NCI-H1417 (cell line): ENCODE measurements at places on chromosomes 7 and 10.

DNA sequence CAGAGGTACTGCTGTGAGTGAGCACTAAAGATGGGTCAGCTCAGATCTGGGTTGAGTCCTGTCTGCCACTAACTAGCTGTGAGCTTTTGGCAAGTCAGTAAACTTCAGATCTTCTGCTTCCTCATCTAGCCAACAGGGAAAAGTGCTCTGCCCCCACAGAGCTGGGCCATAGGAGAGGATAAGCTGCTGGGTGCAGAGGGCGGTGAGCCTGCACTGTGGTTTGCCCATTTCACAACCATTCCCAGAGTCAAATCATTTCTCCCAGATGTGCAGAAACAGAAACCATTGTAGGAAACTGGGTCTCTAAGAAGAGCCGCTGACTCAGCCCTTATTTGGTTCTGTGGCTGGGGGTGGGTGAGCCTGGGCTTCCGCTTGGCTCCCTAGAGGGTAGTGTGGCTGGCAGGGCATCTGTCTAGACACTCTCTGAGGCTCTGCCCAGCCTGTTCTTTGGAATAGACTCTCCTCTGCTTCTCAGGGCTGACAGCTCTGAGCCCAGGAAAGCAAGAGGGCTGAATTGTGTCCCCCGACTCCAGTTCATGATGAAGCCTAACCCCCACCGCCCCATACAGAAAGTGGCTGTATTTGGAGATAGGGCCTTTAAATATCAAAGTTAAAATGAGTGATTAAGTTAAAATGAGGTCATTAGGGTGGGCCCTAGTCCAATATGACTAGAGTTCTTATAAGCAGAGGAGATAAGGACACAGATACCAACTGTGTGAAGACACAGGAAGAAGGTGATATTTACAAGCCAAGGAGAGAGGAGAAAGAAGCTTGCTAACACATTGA, 29.5 kb upstream of the ARHGAP22 start:
- DNase-seq = no peak

- no peak for DNase-seq
Observed at GRCh38 chr10:79049931-79050895, 18.6 kb upstream of the ZMIZ1 start.

DNA sequence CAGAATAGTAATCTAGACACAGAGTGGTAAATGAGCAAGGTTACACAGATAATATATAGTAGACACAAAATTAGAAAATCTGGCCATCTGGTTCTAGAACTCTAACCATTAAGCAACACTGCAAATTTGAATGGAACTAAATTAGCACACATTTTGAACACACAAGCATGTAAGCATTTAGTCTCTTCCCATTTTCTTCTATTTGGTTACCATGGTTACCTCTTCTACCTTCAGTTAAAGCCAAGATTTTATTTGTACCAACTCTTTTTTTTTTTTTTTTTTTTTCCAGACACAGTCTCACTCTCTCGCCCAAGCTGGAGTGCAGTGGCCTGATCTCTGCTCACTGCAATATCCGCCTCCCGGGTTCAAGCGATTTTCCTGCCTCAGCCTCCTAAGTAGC, 790.5 kb downstream of the MAGI2 start:
- no peak for DNase-seq

DNA sequence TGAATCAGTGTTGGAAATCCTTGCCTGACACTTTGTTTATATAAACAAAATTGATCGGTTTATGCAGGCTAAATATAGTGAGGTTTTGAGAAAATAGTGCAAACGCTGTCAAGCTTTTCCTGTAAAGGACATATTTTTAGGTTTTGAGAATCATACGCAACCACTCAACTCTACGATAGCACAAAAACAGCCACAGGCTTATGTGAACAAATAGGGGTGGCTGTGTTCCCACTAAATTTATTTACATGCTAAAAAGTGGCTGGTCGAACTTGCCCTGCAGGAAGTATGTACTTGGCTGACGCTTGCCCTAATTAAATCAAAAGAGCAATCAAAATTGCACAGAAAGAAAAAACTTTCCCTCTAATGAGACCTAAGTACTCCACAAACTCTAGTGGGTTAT, 234.7 kb upstream of the CACNA2D1 start:
- no peak for DNase-seq

DNA sequence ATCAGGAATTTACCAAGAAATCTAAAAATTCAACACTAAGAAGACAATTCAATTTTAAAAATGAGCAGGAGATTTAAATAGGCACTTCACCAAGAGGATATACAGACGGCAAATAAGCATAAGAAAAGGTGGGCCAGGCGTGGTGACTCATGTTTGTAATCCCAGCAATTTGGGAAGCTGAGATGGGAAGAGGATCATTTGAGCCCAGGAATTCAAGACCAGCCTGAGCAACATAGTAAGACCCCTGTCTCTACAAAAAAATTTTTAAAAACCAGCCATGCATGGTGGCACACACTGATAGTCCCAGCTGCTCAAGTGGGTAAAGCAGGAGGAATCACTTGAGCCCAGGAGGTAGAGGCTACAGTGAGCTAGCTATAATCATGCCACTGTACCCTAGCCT, 3.5 kb upstream of the AKR1D1 start:
- no peak for DNase-seq

DNA sequence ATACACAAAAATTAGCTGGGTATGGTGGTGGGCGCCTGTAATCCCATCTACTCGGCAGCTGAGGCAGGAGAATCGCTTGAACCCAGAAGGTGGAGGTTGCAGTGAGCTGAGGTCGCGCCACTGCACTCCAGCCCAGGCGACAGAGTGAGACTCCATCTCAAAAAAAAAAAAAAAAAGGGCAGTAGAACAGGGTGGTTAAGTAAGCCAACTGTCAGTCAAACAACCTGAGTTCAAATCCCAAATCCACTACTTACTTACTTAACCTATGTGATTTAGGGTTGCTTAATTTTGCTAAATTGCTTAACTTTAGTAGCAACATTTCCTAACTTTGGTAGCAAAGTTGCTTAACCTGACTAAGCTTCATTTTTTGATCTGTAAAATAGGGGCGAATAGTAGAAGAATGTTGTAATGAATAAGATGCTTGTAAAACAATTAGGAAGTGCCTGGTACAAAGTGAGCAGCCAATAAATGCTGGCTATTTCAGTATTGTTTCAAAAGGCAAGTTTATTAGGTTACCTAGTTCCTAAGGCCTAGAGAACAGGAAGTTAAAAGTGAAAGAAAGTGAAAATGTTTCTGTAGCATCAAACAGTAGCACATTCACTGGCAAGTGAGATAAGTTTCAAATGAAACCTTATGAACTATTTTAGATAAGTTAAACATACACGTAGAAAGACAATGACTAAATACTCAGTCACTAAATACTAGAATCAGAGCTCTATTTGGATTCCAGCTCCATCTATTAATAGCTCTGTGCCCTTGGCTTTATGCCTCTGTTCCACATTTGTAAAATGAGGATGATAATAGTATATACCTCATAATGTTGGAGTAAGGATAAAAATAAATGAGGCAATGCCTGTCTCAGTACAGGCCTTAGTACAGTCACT, 64.3 kb downstream of the HOXA1 start:
- peak; percentile 51 for DNase-seq

DNA sequence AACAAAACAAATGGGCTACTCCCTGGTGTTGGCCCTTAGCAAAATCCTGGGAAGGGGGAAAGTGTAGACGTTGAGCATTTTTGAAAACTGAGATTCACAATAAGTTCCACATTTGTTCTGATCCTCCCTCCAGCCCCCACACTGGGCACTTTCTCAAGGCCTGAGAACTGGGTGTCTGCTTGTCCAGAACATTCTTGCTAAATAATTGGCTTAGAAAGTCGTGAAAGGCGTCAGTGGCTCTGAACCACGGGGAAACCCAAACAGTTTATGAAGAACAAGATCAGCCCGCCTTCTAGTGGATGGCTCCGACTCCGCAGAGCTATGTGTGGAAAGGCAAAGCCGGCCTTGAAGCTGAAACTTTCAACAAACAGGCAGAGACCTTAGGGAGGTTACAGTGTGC, 370.1 kb downstream of the PRPF18 start:
- DNase-seq = no peak

DNA sequence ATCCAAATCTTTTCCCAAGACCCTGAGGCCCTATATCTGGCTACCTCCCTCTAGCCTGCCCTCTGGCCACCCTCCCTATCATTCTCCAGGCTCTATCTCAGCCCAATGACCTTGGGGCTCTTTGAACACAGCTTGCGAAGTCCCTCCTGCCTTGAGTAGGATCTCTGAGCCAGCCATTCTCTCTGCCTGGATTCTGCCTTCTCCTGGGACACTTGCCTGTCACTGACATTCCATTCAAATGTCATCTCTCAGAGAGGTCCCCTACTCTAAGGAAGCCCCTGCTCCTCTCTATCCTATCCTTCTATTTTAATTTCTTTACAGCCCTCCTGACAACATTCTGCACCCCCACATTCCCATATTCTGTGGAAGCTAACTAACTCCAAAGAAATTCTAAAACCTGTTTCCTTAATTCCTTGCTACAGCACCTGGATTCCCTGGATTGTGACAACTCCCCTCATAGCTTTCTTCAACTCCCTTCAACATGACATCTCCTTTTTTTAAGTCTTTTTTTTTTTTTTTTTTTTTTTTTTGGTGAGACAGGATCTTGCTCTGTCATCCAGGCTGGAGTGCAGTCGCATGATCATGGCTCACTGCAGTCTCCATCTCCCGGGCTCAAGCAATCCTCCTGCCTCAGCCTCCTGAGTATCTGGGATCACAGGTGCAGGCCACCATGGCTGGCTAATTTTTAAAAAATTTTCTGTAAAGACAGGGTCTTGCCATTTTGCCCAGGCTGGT, 81.0 kb upstream of the ASAH2 start:
- no peak for DNase-seq
